ENCODE measurements at places on chromosomes 2 and 18.

DNA sequence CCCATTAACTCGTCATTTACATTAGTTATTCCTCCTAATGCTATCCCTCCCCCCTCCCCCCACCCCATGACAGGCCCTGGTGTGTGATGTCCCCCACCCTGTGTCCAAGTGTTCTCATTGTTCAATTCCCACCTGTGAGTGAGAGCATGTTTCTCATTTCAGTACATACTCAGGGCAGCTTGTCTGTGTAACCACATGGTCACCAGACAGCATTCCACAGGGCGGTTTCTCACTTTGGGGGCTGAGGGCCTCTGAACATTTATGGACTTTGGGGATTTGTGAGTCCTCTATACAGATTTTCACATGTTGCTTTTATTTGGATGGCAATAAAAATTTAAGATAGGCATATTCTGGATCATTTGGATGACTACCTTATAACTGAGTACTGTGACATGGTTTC lies 84.0 kb downstream of the LYPD6B start:
- DNase-seq: no peak

- DNase-seq: no peak
Observed at GRCh38 chr2:17084877-17085276, 419.2 kb upstream of the CYRIA start.

- no peak for DNase-seq
Observed at GRCh38 chr2:186639939-186640338, 50.1 kb downstream of the ITGAV start.

DNA sequence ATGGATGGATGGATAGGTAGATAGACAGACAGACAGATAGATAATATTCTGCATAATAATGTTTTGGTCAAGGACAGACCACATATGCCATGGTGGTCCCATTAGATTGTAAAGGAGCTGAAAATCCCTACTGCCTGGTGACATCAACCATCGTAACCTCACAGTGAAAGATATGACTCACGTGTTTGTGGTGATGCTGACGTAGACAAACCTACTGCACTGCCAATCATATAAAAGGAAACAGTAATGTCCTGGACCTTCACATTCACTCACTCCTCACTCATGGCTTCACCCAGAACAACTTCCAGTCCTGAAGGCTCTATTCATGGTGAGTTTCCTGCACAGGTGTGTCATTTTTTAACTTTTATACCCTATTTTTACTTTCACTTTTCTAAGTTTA lies 202.9 kb upstream of the TPO start:
- no peak for DNase-seq

DNA sequence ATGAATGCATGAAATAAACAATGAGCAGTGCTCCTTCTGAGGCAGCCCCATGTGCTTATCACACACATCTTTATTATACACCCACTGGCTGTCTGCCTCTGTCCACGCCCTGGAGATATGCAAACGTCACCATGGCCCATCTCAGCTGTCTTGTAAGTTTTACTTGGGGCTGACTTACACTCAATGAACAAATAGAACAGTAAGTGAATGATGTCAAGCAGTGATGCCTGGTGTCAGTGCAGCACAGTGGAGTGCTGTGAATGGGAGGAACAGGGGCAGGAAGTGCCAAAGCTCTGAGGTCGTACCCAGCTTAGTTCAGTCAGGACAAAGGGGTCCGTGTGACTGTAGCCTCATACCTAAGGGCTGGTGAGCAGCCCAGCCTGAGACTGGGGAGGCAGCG lies 659.5 kb upstream of the HS6ST1 start:
- no peak for DNase-seq

GRCh38 chr2:229417176-229417575 lies 146.1 kb upstream of the PID1 start:
- no peak for DNase-seq

DNA sequence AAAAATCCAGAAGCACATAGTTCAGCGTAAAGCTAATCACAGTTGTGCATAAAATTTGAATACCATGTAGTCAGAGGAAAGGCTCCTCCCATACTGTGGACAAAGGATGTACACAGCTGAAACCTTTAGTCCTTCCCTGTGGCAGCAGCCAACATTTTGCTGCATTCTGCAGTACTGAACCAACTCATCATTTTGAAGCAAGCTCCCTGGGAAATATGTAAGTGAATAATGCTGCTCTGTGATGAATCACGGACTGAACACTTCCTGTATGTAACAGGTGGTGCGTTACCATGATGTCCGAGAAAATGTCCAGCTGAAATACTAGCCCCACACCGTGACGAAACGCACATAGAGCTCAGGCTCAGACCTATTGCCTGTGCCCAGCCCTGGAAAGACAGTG lies 421.1 kb upstream of the RAB12 start:
- DNase-seq: no peak

GRCh38 chr2:126356631-126357030 lies 299.3 kb upstream of the GYPC start:
- DNase-seq: no peak
